Right renal cortex interstitium (tissue), 3 donors: ENCODE measurements at places on chromosomes 1 and 21.
A peak's percentile ranks its signal among the peaks of the same experiment; 100 is the strongest.

DNA sequence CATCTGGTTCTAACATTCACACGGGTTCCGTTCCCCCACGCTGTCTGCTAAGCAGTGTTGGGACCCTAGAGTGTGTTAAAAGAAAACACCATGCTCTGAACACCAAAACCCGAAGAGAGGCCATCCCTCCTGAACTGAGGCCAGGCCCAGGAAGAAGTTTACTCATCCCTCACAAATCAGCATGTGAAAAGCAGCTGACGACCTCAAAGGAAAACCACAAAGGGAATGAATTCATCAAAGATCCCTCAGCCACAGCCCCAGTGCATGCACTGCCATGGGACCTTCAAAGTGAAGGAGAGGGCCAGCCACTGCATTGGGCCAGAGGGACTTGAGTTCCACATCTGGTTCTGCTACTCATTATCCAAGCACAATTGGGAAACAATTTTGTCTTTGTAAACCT, 7.0 kb upstream of the PSEN2 start:
- no peak for DNase-seq

- DNase-seq: no peak
Measured at GRCh38 chr1:222759451-222760035, 22.5 kb downstream of the FAM177B start.

GRCh38 chr21:31732597-31733550, 956 bp upstream of the SCAF4 start:
- peak; percentile 47 for DNase-seq

DNA sequence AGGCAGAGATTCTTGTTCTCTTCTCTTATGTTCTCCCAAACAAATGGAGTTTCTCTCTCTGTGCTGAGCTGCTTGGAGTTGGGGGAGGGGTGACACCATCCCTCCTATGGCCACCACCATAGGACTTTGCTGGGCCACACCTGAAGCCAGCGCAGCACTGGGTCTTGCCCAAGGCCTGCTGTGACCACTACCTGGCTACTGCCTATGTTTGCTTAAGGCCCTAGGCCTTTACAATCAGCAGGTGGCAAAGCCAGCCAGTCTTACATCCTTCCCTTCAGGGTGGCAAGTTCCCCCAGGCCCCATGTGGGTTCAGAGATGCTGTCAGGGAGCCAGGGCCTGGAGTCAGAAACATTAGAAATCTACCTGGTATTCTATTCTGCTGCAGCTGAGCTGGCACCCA, 6.3 kb upstream of the MTARC2 start:
- no peak for DNase-seq

- no peak for DNase-seq
Measured at GRCh38 chr1:109928591-109929111, 18.0 kb downstream of the CSF1 start.
